Progenitor cell of endocrine pancreas (in vitro differentiated cells): ENCODE measurements at places on chromosomes 6 and 20.

DNA sequence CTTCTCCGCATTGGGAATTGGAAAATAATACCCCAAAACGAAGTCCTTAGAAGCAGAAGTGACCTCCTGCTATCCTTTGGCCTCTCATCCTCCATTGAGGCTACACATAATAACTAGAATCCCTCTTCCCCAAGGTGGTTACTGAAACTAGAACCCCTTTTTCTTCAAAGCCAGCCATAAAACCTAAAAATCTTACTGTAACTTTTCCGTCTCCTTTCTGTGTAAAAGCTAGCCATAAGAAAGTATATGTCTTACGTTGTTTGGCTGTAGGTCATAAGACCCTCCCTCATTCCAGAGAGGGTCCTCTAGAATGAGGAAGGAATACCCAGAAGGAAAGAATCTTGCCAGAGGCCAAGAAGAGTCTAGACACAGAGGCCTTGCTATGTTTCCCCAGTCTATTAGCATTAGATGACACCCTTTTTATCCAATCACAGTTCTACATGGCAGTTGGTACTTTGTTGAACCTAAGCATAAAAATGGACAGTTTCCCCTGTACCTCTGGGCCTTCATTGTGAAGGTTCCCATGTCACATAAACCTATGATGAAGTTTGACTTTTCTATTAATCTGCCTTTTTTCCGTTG is 133.9 kb upstream of the BTN3A2 start:
- no peak for DNase-seq

DNA sequence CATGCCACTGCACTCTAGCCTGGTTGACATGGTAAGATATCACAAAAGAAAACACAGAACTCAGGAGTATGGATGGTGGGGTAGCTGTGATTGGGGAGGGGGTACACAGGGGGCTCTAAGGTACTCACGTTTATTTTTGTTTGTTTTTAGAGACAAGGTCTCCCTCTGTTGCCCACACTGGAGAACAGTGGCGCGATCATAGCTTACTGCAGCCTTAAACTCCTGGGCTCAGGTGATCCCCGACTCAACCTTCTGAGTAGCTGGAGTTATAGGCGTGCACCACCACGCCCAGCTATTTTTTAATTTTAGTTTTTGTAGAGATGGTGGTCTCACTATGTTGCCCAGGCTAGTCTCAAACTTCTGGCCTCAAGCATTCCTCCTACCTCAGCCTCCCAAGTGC is 29.3 kb downstream of the BCL2L1 start:
- no peak for DNase-seq

- no peak for DNase-seq
Observed at GRCh38 chr6:129016844-129017243, 133.9 kb downstream of the LAMA2 start.

- DNase-seq = no peak
Observed at GRCh38 chr6:11653028-11653583, 115.6 kb downstream of the TMEM170B start.

DNA sequence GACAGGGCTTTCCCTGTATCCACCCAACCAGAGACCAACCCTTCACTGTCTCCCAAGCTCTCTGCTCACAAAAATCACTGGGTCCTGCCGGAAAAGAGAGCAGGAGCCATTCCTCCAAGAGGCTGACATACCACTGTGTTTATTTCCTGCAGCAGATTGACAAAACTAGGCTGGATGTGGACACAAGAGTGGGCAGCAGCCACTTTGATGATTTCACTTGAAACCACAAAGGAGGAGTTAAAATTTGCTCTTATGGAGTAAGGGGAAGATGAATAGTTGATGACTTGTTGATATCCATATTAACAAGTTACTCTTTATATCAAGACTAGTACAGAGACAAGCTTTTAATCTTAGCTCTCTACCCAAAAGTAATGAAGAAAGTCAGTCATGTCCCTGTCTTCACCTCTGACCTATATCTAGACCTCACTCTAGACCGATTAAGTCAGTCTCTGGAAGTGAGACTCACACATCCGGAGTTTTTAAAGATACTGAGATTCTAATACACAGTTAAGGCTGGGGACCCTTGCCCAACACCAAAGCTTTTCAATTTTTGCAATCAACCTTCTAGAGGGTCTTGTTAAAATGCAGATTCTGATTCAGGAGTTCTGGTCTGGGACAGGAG is 73.8 kb downstream of the SCML4 start:
- no peak for DNase-seq

GRCh38 chr6:8905757-8906156 is 470.4 kb upstream of the SLC35B3 start:
- DNase-seq = no peak

DNA sequence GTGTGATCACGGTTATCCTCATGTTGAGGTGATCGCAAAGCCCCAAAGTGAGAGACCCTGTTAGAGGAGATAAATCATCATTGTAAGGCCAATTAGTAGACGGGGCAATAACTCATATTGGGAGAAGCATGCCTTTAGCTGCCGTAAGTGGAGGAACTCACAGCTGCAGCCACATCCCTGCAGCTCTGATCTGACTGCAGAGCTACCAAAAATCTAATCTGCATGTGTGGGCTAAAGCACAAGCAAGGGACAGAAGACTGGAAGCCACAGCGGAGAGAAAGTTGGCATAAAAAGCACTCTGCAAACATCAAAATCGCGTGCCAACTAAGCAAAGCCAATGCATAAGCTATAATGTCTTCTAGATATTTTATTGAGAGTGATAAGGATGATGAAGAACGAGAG is 79.8 kb downstream of the TBC1D7 start:
- no peak for DNase-seq

DNA sequence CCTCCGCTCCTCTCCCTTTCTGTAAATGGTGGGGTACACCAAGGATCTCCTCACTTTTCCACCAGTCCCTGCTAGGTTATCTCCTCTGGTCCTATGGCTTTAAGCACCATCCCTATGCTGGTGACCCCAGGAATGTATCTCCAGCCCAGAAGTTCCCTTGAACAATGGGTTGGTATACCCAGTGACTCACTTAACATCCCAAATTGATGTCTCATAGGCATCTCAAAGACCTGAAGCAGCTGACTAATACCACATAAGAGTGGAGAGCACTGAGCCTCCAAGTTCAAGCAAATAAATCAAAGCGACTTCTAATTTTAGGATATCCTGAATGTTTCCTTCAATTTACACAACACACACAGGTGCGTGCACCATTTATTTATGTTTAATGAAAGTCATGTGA is 48.3 kb downstream of the ADGRF1 start:
- no peak for DNase-seq
